Fibroblast of skin of scalp (primary cell): ENCODE measurements at places on chromosomes 6 and 20.

GRCh38 chr6:21914121-21914973 lies 320.8 kb downstream of the SOX4 start:
- DNase-seq: peak; percentile 26

GRCh38 chr6:44010411-44011349 lies 116.6 kb downstream of the MRPL14 start:
- peak; percentile 99 for DNase-seq

DNA sequence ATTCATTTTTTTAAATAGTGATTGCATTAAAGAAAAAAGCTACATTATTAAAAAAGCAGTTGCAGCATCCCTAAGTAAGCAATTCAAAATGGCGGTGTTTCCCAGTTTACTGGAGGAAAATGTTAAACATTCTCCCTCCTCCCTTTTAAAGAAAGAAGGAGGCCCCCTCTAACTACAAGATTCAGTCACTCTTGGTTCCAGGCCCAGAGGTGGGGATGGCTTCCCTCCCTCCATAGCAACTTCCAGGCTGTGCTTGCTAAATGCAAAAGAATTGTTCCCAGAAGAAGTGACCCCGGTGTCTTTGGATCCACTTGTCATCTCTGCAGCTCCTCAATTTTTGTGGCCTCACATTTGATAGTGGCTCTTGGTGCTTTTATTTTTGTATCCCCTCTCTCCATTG lies 165.9 kb downstream of the SOBP start:
- no peak for DNase-seq

DNA sequence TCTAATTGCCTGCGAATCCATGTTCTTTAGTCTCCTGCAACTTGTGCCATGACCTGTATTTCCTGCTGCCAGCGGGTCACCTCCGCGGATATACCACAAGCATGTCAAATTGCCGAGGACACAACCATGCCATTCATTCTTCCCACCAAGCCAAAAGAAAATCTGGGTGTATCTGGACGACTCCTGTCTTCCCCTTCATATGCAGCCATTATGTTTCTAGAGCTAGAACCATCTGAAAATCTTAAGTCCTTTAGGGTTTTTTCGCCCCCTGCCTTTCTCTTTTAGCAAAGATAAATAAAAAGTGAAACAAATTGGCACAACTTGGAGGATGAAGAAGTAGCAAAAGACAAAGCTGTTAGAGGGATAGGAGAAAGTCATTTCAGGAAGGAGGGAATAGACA lies 242.6 kb downstream of the ARID1B start:
- peak; percentile 53 for DNase-seq

DNA sequence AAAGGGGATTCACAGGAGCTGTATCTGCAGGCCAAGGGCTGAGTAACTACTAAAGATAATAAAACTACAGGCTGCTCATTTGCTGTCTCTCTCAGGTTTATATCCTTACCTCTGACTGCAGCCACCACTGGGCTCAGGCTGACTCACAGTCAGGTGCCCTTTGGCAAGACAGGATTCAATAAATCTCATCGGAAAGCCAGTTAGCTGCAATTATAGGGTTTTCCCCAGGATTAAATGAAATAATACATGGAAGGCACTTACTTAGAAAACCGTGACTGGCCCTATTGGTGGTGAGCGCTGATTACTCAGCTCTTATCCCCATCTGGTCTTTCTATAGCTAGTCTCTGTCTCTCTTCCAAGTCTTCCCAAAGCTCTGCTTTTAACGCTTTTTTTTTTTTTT lies 26.4 kb downstream of the RMND1 start:
- no peak for DNase-seq

- no peak for DNase-seq
Observed at GRCh38 chr20:59811681-59812171, 121.7 kb downstream of the SYCP2 start.

GRCh38 chr6:7243179-7243981 lies 69.6 kb downstream of the SSR1 start:
- DNase-seq: peak; percentile 70

DNA sequence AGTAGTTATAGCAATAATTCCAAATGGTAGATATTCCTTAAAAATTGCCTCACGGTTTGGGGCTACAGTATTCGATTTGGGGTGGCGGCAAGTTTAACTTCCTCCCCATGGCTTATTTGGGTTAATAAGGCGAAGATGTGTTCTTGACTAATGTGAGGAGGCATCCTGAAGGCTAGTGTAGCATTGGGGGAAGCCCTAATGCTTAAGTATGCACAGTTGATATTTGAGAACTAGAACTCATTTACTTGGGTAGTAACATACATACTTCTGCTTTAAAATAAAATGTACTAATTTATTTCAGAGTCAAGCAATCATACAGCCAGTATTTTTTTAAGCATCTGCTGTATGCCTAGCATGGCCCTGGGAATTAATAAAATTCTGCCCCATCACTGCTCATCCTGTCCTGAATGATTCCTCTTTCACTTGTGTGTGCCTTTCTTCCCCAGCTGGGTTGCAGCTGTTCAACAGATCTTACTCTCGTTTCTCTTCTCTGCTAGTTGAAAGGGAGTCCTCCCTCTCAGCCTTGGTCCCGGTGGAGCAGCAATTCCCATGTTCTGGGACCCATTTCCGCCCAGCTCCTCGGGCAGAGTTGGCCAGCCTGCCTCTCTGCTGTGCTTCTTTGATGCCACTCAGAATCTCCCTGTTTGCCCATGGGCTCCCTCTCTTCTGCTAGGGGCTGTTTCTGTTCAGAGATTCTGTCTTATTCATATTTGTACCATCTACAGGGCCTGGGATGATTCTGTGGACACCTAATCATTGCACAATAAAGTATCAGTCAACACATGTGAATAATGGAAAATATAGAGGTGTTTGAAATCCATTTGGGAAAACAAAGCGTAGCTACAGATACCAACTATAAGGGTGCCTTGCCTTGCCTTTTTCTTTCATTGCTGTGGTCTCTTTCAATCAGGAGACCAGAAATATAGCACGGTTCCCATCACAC lies 104.8 kb downstream of the ARID1B start:
- no peak for DNase-seq

DNA sequence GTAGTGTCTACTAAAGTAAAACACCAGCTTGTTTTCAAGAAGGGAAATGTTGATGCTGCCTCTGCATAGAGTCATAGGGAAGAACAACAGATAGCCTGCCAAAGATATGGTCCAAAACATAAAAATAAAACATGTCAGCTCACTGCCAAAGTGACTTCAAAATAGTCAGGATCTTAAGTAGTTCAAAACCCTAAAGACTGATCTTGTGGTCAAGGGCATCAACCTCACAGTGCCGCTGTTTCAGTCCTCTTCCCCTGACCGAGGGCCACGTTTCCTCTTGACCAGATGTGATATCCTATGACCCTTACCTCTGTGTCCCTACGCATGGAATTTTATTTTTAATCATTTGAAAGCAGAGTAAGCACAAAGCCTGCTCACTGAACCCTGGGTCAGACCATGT lies 104.2 kb upstream of the CNKSR3 start:
- DNase-seq: no peak

GRCh38 chr20:10504994-10505730 lies 70.1 kb downstream of the SLX4IP start:
- DNase-seq: peak; percentile 32

DNA sequence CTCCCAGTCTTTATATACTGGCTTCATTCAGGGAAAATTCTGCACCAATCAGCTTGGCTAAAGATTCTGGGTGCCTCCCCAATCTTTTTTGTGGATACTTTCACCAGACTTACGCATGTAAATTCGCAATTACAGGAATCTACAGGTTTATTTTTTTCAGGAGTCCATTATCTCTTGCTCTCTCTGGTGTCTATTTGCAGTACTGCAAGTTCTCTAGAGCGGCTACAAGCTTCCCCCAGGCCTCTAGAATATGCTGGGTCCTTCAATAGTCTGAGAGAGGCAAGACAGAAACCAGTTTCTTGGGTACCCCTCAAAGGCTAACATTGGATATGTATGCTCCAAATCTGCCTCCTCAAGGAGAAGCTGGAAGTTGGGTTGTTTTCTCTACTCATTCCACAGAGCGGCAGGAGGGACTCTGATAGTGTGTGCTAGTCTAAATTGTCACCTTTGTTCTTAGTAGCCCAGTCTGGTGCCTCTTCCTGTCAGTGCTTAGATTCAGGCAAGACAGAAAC lies 58.5 kb downstream of the SUN5 start:
- peak; percentile 9 for DNase-seq

- peak; percentile 40 for DNase-seq
Observed at GRCh38 chr6:19333936-19334335, 503.2 kb upstream of the ID4 start.

GRCh38 chr6:98844244-98845210 lies 10.2 kb downstream of the POU3F2 start:
- DNase-seq: no peak

DNA sequence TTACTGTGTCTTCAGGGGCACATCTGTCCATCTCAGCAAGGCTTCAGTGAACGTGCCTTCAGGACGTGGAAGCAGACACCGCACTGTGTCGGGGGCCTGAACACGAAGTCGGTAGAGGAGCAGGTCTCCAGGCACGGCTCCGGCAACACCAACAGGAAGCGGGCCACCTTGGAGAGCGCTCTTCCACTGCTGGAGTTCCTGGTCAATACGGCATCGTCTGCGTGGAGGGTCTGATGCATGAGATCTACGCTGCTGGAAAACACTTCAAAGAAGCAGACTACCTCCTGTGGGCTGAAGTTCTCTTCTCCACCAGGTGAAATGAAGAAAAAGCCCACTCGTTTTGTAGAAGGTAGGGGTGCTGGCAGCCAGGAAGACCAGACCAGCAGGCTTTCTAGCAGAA lies 69.3 kb upstream of the SLCO4A1 start:
- DNase-seq: no peak

GRCh38 chr20:9051508-9051907 lies 17.4 kb upstream of the PLCB4 start:
- DNase-seq: peak; percentile 99
